NCI-H446 (cell line): ENCODE measurements at places on chromosomes 7 and 10.

DNA sequence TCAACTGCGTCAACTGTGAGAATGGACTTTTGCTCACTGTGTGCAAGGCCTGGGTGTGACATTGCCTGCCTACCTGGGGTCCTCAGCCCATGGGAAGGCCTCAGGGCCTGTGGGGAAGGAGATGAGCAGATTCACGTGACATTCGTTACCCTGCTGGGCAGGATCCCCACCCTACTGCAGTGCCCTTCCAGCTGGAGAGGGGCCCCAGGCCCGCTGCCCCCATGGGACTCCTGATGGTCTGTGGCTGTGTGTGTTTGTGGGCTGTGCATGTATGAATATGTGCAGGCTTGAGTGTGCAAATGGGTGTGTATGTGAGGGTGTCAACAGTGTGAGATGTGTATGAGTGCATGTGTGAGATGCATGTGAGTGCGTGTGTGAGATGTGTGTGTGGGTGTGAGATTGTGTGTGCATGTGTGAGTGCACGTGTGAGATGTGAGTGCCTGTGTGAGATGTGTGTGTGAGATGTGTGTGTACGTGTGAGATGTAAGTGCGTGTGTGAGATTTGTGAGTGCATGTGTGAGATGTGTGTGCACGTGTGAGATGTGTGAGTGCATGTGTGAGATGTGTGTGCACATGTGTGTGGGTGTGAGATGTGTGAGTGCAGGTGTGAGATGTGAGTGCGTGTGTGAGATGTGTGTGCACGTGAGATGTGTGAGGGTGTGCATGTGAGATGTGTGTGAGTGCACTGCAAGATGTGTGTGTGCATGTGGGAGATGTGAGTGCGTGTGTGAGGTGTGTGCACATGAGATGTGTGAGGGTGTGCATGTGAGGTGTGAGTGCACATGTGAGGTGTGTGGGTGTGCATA is 29.7 kb downstream of the PPIF start:
- DNase-seq: no peak

- no peak for DNase-seq
These were observed 182.6 kb upstream of the TBX20 start for GRCh38 chr7:35436452-35436851.

DNA sequence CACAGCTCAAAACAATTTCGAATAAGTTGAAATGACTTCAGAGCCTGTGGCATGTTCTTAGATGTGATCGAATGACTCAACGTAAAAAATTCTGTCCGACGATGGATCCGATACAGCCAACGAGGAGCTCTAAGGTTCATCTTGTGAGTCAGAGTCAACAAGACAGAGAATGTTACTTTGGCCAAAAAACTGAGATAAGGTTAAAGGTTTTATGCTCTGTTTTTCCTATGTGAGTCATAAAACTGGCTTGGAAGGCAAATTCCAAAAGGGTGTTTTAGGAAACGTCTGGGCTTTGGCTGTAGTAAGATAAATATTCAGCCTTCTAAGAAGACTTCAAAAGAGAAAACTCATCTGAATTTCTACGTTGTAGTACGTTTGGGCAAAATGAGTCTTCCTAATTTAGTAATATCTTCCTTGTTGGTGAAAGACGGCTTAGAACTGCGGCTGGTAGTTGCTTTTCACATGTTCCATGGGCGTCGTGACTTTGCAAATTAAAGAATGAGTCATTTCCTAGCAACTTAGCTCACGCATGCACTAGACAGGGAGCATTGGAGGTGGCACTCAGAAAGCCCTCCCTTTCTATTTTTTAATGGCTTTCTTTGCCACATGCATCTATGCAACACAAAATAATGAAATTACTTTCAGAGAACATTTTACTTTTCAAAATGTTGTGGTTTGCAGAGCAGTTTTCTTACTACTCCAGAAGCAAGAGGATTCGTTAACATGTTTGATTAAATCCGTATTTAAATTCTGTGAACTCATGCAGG is 28.2 kb downstream of the PFKP start:
- no peak for DNase-seq

DNA sequence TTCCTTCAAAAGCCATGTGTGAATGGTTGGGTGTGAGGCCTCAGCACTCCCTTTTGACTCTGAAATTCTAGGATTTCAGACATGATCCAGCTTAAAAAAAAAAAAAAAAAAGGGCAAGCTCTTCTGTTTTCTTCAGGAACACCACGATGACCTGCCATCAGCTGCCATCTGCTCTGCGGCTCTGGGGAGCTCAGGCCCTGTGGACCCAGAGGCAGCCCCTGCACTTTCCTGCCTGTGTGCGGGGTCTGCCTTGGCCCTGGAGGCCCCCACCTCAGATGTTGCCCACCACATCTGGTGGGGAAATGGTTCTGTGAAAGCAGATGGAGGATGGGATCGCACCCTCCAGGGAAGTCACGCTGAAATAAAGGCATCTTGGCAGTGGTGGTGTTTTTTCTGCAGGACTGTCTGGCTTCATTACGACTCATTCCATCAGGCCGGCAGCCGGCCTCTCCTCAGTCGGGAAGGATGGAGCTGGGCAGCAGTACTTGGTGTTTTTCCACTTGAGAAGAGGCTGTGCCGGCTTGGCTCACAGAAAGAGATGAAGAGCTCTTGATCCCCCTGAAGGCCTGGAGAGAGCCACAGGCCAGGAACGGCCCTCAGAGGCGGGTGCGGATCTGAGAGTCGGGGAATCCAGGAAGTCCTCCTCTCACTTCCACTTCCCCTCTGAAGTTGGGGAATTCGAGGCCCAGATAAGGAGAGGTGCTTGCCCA is 66.1 kb upstream of the AQP1 start:
- DNase-seq: peak; percentile 76

DNA sequence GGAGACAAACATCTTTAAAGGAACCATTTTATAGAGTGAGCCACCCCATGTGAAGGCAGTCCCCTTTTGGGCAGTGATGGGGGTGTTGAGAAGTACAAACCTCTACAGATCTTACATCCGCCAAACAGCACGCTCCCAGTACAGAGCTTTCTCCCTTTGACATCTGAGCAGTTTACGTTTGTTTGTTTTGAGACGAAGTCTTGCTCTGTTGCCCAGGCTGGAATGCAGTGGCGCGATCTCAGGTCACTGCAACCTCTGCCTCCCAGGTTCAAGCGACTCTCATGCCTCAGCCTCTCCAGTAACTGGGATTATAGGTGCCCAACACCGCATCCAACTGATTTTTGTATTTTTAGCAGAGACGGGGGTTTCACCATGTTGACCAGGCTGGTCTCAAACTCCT is 128.9 kb downstream of the CCDC3 start:
- no peak for DNase-seq

- peak; percentile 22 for DNase-seq
These were observed 48.2 kb upstream of the NFKB2 start for GRCh38 chr10:102347236-102347828.

DNA sequence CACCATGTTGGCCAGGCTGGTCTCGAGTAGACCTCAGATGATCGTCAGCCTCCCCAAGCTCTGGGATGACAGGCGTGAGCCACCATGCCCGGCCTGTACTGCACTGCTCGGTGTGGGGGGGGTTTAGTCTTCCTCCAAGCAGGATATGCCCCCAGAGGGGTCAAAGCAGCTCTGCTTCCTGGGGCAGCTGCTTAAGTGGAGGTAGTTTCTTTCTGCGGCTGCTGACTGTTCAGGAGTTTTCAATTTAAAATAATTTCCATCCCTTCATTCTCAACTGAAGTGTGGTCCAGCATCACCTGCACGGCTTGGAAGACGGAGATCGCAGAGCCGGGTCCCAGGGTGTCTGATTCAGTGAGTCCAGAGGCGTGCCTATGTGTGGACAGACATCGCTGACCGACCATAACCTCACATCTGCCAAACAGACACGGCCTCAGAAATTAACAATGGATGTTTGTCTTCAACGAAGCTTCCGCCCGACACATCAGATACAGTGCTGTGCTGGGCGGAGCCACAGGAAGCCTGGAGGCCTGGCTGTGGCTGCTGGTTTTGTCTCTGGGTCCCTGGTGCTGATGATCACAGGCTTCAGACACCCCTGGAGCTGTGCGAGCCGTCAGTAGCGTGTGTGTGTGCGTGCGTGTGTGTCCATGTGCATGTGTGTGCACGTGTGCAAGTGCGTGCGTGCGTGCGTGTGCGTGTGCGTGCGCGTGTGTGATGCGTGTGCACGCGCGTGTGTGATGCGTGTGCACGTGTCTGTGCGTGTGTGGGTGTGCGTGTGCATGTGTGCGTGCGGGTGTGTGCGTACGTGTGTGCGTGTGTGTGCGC is 226.5 kb upstream of the PITRM1 start:
- no peak for DNase-seq

DNA sequence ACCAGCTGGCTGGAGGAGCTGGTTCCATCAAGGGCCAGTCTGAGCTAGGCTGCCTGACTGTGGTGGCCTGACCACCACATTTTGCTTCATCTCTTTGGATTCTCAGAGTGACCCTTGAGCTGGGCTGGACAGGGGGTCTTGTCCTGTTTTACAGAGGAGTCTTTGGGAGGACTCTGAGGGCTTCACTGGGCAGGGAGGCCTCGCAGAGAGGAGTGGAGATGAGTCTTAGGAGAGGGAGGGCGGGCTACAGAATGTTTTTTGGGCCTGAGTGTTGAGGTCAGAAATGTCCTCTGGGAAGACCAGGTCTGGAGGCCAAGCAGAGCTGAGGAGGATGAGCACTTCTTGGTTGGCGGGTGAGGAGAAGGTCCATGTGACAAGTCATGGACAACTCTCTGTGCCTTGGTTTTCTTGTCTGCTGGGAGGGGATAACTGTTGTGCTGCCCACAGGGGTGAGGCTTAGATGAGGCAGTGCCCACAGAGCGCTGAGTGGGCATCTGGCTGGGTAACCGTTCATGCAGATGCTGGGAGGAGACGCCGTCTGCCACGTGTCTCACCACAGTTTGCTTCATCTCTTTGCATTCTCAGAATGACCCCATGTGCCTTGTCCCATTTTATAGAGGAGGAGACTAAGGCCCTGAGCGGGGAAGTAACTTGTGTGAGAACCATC is 9.4 kb downstream of the TSPAN15 start:
- no peak for DNase-seq

DNA sequence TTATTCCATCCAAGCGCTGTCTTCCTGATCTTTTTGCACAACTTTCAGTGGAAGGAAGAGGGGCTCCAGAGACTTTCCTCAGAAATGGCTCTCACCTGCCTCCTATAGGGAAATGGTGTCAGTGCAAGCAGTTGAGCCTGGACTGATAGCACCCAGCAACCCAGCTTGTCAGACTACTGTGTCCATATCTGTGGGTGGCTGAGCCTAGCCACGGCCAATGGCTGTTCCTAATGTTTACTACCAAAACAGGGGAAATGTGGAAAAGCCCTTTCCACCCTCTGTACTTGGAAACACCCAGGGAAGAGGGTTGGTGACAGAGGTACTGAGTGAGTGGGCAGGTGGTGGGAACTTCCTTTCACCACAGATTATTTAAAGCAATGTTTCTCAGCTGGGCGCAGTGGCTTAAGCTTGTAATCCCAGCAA is 4.3 kb upstream of the YKT6 start:
- peak; percentile 81 for DNase-seq

DNA sequence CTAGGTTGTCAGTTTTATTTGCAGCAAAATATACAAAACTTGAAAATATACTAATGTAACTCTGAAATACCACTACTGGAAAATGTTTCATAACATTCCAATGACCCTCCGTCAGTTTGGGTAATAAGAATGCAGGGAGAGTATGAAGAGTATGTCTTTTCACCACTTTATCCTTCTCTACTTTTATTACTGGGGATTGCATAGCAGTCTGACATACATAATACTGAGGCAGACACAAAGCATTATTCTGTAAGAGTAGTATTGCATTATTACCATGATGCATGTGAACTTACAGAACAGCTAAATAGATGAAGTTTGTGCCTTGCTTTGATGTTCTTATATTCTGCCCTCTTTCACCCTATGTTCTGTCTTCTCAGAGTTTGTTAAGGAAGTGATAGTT is 151.8 kb upstream of the TPK1 start:
- no peak for DNase-seq

DNA sequence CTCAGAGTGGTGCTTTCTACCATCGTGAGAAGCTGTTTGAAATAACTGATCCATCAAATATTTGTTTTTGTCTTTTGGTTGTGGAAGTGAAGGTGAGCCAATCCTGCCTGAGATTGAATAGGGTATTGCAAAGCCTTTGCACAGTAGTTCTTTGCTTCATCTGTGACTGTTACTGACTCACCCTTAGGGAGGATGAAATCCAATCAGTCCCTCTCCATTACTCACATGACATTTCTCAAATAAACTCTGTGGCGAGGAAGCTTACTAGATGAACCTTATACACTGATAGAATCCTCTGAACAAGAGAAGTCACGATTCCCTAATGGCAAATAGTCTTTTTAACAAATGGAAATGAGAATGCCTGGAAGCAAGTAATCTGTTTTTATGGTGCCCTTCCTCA is 31.9 kb downstream of the HEPACAM2 start:
- no peak for DNase-seq

GRCh38 chr10:62915158-62915557 is 99.0 kb upstream of the EGR2 start:
- DNase-seq: no peak

DNA sequence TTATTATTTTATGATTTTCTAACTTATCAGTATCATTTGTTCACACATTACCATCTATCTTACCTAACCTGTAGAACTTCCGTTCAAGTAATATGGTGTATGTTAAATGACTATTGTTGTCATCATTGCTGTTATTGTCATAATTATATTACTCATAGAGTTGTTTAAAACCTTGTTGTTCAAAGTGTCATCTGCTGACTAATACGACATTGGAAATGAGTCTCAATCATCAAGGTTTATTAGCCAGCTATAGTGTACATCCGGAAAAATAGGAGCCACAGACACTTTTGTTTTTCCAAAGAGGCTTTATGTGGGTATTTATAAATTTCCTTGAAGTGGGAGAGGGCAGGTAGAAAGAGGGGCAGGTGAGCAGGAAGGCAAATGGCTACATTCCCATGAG is 386.9 kb upstream of the LRRTM3 start:
- DNase-seq: no peak

- DNase-seq: no peak
These were observed 123.8 kb downstream of the TEX36 start for GRCh38 chr10:125559210-125559609.

DNA sequence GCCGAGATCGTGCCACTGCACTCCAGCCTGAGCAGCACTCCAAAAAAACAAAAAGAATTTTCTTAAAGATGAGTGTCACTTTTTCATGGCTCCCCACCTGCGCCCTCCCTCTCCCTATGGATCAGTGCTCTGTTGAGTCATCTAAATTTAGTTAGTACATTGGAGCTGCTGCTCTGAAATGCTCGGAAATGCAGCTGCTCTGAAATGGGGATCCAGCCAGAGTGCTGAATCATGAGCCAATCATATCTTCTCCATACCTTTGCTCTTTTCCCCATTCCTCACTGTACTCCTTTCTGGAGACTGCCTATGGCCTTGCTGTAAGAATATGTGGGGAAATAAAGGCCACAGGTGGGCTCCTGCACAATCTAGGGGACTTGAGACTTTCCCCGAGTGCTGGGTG is 188.8 kb downstream of the ZNF438 start:
- no peak for DNase-seq

GRCh38 chr10:103798511-103798910 is 56.9 kb downstream of the SH3PXD2A start:
- DNase-seq: no peak

GRCh38 chr7:45610019-45610418 is 35.9 kb downstream of the ADCY1 start:
- DNase-seq: no peak
